ENCODE measurements at places on chromosomes 2 and 18. TPM values are rescaled to one million over a fixed set of nuclear protein-coding genes. Genes with fewer than 3 reads are reported as not detected.

RPRM gene
- 5.3 TPM for total RNA-seq

LIMS3 gene
- total RNA-seq = 2.0 TPM

TMEM200C gene
- total RNA-seq = 2.9 TPM

KCNG2 gene
- total RNA-seq = 1.4 TPM

ALPI gene
- total RNA-seq = not detected

MC2R gene
- not detected for total RNA-seq

GALNT13 gene
- 1.1 TPM for total RNA-seq

UCN gene
- total RNA-seq = 2.5 TPM

REG1B gene
- not detected for total RNA-seq

TTR gene
- 0.35 TPM for total RNA-seq

CDKL4 gene
- total RNA-seq = 2.6 TPM

STARD6 gene
- total RNA-seq = not detected

CFC1B gene
- total RNA-seq = not detected

GULP1 gene
- total RNA-seq = 59.0 TPM

SAP130 gene
- 11.2 TPM for total RNA-seq

CCDC178 gene
- total RNA-seq = 2.9 TPM

GALR1 gene
- total RNA-seq = 0.12 TPM

DUSP19 gene
- 6.4 TPM for total RNA-seq

ANKRD62 gene
- not detected for total RNA-seq

Measured in metanephros (tissue), 2 donors.